ENCODE measurements at places on chromosomes 12 and 14.

GRCh38 chr14:66085224-66085623, 400.9 kb upstream of the CCDC196 start:
- no peak for DNase-seq

DNA sequence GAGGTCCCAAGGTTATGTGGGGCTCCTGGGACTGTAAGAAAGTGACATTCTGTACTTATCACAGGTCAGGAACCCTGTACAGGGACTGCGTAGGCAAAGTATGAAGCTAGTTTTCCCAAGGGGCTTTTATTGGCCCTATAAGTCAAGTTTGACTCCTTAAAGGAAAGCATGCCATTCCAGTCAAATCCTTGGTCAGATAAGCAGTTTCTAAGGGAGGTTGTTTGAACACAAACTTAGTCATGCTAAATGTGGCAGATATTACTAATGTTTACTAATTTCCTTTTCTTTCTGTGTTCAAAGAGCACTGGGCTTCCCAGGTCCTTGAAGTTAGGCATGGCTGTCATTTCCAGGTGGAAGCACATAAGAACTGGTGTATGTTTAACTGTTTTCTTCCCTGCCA, 472.4 kb downstream of the ATP23 start:
- no peak for DNase-seq

GRCh38 chr14:67539116-67539515, 6.0 kb downstream of the PLEKHH1 start:
- DNase-seq, result no peak

DNA sequence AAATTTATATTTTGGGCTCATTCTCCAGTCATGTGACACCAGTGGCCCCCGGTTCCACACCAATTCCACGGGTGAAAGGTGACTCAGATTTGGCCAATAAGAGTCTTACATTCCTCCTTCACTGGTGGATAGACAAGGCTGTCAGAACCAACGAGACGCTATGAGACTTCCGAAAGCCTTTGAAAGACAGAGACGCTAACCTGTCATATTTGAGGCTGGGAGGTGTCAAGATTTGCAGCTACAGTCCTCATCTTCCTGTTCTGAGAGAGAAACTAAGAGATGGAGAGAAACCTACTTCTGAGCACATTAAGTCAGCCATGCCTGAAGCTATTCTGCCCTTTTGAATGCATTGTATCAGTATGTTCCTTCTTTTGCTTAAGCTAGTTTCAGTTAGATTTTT, 171.2 kb downstream of the FLRT2 start:
- no peak for DNase-seq

DNA sequence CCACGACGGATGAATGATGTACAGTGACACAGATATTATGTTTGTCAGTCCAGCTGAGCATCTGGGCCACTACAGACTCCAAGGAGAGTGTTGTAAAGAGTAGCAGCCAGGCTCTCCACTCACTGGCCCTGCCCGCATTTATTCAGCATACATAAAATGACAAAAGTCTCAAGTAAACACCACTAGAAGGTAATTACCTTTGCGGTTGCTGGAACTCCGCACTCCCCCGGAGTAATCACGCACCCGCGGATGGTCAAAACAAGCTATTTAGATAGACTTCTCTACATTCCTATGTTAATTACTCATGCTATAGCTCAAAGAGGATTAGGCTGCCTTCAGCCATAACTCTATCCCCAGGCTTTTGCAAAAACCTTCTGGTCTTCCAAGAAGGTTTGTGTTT, 18.8 kb upstream of the STRAP start:
- DNase-seq, result no peak

DNA sequence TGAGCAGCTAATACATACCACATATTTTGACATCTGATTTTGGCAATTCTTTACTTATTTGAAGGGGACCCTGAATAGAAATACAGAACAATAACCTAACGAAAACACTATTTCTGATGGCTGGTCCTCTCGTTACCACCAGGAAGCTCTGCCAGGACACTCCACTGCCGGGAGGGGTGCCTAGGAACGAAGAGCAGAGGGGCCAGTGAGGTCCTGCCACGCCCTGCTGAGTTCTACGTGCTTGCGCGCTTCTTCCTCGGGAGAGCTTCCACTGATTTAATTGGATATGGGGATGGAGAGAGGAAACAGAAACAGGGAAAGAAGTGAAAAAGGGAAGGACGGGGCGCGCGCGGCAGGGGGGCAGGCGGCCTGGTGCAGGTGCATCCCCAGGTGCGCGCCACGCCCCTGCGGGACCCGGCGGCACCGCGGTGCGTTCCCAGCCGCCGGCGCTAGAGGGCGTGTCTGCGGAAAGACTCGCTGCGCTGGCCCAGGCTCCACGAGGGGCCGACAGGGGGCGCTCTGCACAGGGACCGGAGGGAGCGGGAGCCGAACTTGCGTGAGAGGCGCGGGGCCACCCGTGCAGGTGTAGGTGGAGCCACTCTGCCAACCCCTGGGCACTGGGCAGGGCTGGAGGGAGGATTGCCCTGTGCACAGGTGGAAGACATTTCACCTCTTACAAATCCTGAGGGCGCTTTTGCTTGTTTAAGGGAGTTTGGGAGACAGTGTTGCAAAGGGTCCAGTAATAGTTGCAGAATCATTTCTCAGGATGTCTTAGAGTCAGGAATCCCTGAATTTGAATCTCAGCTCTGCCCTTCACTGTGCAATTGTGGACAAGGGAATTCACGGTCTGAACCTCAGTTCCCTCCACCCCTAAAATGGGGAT, 986.3 kb upstream of the TMEM132C start:
- DNase-seq, result peak; percentile 55

- DNase-seq, result no peak
Measured at GRCh38 chr12:83185241-83185640, 498.5 kb downstream of the TMTC2 start.

- no peak for DNase-seq
Measured at GRCh38 chr14:38255673-38256532, at the start of gene CLEC14A. Gene CLEC14A (minus strand): TSS chr14:38256093. CDS start chr14:38256022, 71 bp downstream.

GRCh38 chr12:79156846-79157463, 292.4 kb downstream of the SYT1 start:
- no peak for DNase-seq

DNA sequence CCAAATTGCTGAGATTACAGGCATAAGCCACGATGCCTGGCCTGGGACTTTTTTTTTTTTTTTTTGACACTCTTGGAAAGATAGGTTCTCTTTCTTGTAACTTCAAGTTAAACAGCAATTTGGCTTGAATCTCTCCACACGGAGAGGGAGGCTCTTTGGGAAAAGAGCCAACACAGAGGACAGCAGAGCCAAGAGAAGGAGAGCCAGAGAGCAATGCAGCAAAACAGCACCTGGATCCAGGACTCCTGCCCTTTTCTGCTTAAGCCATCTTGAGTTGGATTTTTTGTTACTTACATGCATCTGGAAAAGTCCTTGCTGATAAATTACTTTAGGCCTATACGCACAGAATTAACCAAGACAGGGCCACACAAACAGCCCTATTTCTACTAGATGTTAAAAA, 176.8 kb downstream of the APAF1 start:
- DNase-seq, result no peak

DNA sequence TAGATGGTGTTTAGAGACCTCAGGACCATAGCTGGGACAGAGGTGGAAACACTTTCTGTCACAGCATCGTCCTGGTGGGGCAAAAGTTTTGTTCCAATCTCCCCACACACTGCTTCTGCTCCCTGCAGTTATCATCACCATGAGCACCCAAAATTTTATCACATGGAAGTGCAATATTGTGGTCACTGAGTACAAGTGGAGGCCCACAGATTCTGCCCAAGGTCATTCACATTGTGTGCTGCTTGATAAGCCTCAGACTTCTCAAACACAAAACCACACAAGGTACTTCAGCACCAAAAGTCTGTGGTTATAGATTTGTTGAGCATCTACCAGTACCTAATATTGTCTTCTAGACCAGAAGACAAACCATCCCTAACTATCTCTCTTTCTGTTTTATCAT, 554 bp upstream of the KRT77 start:
- DNase-seq, result no peak

- no peak for DNase-seq
Measured at GRCh38 chr14:24712909-24713308, 78.9 kb upstream of the GZMB start.

DNA sequence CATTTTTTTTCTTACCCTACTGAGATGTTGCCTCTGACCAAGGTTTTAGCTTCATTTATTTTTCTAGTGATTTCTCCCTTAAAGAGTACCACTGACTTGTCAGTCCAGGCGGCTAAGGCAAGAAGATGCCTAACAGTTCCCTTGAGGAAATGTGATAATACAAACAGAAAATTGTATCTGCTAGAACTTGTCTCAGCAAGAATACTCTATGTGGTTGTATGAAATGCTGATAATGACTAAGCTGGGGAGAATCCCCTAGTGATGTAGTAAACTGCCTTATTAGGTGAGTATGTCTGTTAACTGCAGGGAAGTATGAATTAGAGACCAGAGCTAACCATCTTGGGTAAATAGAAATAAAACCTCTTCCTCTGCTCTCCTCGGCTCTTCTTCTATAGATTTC, 6.7 kb downstream of the C12orf54 start:
- DNase-seq, result no peak

DNA sequence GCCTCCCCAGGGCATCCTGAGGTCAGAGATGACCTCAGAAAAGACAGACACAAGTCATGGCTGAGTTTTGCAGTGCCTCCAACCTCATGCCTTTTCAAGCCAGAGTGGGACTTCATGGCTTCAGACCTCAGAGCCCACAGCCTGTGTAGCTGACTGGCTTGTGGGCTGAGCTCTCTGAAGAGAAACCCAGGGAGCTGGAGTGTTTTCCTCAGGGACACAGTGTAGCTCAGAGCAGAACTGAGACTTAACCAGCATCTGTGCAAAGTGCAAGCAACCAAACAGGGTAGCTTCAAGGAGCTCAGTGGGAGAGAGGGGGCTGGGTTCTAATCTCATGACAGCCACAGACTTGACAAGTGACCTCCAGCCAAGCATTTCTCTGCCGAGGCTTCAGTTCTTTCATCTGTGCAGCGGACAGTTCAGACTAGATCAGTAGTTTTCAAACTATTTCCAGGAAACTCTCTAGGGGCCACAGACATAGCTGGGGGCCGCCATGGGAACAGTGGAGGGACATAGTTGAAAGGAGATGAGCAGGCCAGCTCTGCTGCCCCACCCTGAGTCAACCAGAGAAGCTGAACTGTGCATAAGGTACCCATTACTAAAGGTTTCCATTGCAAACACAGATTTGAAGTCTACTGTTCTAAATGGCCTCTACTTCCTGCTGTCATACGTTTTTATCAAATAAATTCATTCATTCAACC, 80.0 kb downstream of the LGMN start:
- no peak for DNase-seq

DNA sequence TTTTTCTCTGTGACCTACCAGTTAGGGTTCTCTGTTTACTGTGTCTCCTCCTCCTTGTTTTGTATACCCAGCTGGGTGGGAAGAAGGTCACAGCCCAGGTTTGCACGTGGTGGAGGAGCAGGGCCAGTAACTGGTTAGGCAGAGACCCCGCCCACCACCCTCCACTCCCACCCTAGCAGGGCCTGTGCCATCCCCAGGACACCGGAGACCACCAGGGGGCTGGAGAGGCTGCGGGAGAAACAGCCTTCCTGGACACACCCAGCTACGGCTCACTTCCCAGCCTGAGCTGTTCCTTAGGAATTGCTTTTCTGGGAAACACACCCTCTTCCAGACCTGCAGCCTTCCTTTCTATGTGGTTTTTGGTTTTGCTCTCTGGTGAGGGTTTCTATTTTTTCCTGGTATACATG, 21.1 kb downstream of the BDKRB2 start:
- DNase-seq, result no peak

GRCh38 chr14:54652188-54652587, 85.3 kb downstream of the SAMD4A start:
- no peak for DNase-seq

DNA sequence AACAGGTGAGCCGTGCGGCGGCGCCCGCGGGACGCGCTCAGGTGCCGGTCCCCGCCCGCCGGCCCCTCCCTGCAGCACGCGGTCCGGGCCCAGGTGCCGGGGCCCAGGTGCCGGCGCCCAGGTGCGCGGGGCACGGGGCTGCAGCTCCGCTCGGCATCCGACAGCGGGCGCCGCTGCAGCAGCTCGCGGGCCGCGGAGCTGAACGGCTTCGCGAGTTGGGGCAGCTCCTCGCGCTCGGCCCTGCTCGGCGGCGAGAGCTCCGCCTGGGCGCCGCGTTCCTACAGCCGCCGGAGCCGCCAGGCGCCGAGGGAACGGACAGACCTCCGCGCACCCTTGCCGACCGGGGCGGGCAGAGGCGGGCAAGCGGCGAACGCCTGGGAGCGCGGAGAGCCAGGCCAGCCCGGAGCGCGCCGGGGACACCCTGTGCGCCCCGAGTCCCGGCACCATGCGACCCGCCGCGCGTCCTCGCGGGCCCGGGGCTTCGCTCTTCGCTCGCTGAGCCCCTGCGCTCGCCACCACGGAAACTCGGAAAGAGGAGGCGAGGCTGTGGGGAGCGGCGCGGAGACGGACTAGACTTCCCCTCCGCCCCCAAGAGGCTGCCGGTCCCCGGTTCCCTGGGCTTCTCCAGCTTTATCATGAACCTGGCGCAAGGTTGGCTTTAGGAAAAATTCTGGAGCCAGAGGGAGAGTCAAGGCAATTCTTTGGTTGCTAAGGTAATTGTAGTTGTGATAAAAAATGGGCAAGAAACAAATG, at the start of gene RGS6:
RGS6 (plus strand) TSS at position 201 of the 753 bp plus-strand sequence.
- DNase-seq, result no peak

DNA sequence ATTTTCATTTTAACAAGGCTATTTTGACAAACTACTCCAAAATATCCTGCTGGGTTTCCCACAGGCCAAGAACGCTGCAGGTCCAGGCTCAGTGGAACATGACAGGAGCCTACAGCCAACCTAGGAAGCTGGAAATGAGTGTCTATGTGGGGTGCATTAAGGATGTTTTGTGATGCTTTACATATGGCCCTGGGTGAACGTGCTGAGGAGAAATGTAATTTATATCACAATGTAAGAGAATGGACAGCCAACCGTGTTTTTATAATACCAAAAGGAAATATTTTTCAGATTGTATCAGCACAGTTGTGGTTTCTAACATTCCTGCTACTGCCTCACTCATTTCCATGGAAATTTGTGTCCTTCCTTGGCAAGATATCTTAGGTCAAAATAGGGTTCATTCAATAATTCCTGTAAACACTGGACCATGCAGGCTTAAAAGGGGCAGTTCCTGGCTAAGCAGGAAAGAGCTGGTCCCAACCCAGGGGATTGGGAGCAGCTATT, 51.5 kb downstream of the ST8SIA1 start:
- no peak for DNase-seq

- DNase-seq, result no peak
Measured at GRCh38 chr14:56422221-56422620, 157.4 kb upstream of the TMEM260 start.

- DNase-seq, result no peak
Measured at GRCh38 chr12:133236144-133236543, 467 bp upstream of the ANHX start.

DNA sequence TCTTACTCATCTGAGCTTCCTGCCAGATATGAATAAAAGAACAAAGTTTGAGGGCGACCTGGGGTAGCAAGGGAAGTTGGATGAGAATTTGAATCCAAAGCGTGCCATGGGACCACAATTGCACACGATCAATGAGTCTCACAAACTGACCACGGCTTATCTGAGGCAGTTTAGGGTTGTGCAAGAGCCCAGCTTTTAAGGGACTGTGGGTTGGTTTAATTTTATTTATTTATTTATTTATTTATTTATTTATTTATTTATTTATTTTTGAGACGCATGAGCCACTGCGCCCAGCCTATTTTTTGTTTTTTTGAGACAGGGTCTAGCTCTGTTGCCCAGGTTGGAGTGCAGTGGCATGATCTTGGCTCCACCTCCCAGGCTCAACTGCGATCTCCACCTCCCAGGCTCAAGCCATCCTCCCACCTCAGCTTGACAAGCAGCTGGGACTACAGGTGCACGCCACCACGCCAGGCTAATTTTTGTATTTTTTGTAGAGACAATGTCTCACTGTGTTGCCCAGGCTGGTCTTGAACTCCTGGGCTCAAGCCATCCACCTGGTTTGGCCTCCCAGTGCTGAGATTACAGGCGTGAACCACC, 1.1 kb downstream of the AMDHD1 start:
- DNase-seq, result no peak
